Upper lobe of left lung (tissue), 6 donors: ENCODE measurements at places on chromosomes 5 and 9. TPM values are rescaled to one million over a fixed set of nuclear protein-coding genes. Genes with fewer than 3 reads are reported as not detected.

The GFI1B gene
- 1.7 TPM for total RNA-seq

DNA sequence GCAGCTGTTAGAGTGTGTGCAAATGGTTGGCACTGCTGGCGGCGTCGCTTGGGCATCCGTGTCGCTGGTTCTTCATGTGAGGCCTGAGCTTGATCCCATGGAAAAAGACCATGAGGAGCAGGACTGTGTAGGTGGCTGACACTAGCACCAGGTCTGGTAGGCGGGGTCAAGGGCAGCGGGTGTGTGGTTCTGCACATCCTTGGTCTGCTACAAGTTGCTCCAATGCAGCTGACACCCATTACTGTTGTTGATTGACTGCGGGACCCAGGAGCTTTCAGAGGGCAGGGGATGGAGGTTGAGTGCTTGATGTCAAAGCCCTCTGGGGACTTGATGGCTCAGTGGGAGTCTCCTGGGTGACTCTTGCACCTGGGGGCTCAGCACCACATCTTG is 29.0 kb upstream of the PITX1 start:
- H3K4me3 ChIP-seq, result no peak overlapping the region
- no peak for DNase-seq

GRCh38 chr9:7756088-7756487 is 43.5 kb downstream of the DMAC1 start:
- DNase-seq, result no peak
- H3K27ac ChIP-seq, result no peak overlapping the region
- H3K4me3 ChIP-seq, result no peak overlapping the region

The RNF208 gene
- 3.7 TPM for total RNA-seq

DNA sequence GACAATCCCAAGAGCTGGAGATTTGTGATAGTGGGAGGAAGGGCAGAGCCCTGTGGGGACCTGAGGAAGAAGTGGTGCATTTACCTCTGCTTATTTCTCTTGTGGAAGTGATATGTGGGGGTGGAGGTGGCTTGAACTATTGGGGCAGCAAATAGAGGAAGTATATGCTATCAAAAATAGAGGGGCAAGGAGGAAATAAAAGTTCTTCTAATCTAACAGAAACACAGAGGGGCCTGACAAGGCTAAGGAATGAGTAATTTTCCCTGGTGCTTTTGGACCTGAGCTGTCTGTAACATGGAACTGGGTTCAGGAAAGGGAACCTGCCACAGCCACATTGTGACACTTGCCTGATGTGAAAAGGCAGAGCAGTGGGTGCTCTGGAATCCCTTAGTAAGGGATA is 378.6 kb upstream of the KLF4 start:
- H3K4me3 ChIP-seq, result no peak overlapping the region
- no peaks in the 10 kb centered on the region for H3K36me3 ChIP-seq
- DNase-seq, result no peak
- H3K27me3 ChIP-seq, result no peaks in the 10 kb centered on the region
- no peak overlapping the region for H3K27ac ChIP-seq
- H3K4me1 ChIP-seq, result peaks cover 16% of the 10 kb centered on the region

DNA sequence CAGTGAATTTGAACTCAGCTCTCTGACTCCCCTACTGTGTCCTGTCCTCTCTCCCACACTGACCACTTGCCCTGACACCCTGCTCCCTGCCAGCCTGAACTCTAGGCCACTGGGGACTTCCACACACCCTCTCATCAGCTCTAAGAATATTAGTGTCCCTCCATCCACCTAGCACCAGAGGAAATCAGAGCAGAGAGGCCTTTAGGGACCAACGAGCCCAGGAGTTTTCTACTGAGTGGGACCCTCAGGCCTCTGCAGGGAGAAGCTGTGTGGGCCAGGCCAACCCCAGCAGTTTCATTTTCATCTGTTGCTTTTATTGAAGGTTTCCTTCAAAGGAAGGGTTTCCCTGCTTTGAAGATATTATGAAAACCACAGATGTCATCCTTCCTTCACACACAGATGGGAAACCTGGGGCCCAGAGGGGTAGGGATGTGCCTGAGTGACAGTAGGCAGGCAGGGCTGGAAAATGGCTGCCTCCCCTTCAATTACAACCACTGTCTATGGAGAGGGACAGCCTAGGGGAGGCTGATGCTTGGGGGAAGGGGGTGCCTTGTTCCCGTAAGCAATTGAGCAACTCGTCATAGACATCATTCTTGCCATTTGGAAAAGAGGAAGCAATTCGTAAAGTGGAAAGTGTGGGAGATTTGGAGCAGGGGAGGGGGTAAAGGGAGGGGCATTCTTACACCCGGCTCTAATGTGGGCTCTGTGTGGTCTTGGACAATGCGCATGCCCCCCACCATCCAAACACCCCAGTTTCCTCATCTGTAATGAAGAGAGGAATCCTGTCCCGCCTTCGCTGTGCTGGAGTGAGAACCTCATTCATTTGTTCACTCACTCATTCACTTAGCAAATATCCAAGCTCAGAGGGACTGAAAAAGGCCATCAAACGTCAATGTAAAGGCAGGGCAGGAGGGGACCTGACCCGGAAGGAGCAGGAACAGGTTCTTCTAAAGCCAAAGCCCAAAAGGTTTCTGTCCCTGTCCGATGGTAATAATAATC is 3.9 kb downstream of the GLIPR2 start:
- H3K27ac ChIP-seq, result peak overlapping the region; percentile 70
- peaks cover 62% of the 10 kb centered on the region for H3K4me1 ChIP-seq
- no peaks in the 10 kb centered on the region for H3K36me3 ChIP-seq
- H3K4me3 ChIP-seq, result no peak overlapping the region
- H3K27me3 ChIP-seq, result no peaks in the 10 kb centered on the region

DNA sequence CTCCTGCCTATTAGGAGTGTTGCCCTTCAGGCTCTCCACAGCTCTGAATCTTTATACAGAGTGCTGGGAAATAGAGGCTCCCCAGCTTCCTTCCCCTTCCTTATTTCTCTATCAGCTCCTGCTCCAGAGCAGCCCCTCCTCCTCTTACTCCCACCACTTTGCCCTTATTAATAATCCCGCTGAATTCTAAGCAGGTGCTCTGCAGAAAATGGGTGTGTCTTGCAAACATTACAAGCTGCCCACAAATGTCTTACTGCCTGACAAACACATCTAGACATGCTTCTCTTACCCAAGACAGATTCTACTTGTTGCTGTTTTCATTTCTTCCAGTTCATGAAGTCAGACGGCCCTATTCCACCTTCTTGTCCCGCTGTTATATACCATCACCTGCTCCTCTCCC is 6.4 kb downstream of the PHF24 start:
- H3K4me1 ChIP-seq, result no peaks in the 10 kb centered on the region
- no peak for DNase-seq
- no peaks in the 10 kb centered on the region for H3K36me3 ChIP-seq
- no peak overlapping the region for H3K4me3 ChIP-seq

DNA sequence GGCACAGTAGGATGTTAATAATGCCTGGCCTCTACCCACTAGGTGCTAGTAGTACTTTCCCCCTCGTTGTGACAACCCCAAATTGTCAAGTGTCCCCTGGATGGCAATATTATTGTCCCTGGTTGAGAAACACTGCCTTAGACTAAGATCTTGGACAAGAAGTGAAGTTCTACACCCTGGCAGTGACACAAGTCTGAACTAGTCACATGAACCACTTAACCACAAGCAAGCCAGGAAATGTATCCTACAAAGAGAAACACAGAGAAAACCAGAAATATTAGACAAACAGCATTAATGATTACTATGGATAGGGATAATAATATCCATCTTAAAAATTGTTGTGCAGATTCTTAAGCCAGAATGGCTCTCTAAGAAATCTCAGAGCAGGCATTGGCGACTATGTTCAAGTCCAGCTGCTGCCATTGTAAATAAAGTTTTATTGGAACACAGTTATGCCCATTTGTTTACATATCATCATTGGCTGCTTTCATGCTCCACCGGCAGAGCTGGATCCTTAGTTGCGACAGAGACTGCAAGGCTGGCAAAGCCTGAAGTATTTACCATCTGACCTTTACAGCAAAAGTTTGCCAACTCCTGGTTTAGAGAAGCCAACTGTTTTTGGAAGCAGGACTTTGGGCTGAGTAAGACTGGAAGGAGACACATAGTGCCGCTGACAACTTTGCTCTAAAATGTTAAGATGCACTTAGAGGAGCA is 80.8 kb downstream of the NTRK2 start:
- H3K36me3 ChIP-seq, result no peaks in the 10 kb centered on the region
- DNase-seq, result no peak
- H3K4me3 ChIP-seq, result no peak overlapping the region
- no peaks in the 10 kb centered on the region for H3K27me3 ChIP-seq
- H3K4me1 ChIP-seq, result peaks cover 21% of the 10 kb centered on the region

- DNase-seq, result no peak
- H3K27me3 ChIP-seq, result peaks cover 26% of the 10 kb centered on the region
- H3K36me3 ChIP-seq, result no peaks in the 10 kb centered on the region
Observed at GRCh38 chr5:55234121-55234700, 803 bp upstream of the CCNO start.

- H3K36me3 ChIP-seq, result no peaks in the 10 kb centered on the region
- peak overlapping the region; percentile 68 for H3K4me3 ChIP-seq
- H3K27me3 ChIP-seq, result no peaks in the 10 kb centered on the region
- peak overlapping the region; percentile 91 for H3K27ac ChIP-seq
- peaks cover 17% of the 10 kb centered on the region for H3K4me1 ChIP-seq
- DNase-seq, result peak; percentile 86
Observed at GRCh38 chr9:27528886-27529315, 713 bp downstream of the MOB3B start.

The CDK5RAP2 gene
- 43.8 TPM for total RNA-seq

DNA sequence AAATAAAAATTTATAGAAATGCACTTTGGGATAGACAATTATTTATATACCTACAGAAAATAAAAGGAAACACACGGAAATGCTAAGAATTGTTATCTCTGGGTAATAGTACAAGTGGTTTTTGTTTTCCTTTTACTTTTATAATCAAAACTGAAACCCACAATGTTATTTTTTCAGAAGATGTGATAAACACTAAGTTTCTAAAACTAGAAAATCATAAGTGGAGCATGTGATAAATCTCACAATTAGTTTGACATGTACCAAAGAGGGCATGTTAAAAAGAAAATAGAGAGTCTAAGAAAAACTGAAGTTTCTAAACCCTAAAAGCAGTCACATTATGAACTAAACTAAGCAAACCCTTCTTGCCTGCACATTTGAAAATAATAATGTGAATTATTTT is 61.1 kb downstream of the OXCT1 start:
- H3K4me3 ChIP-seq, result no peak overlapping the region
- no peaks in the 10 kb centered on the region for H3K4me1 ChIP-seq
- no peak for DNase-seq
- no peaks in the 10 kb centered on the region for H3K27me3 ChIP-seq
- H3K27ac ChIP-seq, result no peak overlapping the region

The SCGB3A1 gene
- 306 TPM for total RNA-seq

DNA sequence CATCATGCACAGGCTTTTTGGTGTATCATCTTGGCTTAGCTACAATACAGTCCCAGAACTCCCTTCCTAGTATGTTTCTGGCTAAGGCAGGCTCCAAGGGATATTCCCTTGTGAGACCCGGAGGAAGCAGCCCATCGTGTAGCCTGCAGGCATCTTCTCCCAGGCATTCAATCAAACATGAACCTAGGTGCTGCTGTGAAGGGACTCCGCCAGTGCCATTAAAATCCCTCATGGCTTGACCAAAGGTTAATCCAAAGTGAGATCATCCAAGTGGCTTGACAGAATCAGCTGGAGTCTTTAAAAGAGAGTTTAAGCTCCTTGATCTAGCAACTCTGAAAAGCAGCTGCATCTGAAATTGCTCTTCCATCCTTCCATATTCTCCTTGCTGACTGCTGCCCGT is 333.9 kb downstream of the DIRAS2 start:
- H3K4me1 ChIP-seq, result no peaks in the 10 kb centered on the region
- H3K27me3 ChIP-seq, result no peaks in the 10 kb centered on the region
- no peak overlapping the region for H3K4me3 ChIP-seq
- no peaks in the 10 kb centered on the region for H3K36me3 ChIP-seq
- no peak overlapping the region for H3K27ac ChIP-seq
- DNase-seq, result no peak
